GM12865 (cell line): ENCODE measurements at places on chromosomes 7 and 10.

DNA sequence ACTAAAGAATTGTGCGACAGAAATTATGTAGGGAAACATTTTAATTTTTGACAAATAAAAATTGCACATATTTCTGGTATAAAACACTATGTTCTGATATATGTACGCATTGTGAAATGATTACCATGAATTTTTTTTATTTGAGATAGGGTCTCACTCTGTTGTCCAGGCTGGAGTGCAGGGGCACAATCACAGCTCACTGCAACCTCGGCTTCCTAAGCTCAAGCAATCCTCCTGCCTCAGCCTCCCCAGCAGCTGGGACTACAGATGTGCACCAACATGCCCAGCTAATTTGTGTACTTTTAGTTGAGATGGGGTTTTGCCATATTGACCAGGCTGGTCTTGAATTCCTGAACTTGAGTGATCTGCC is 149.2 kb downstream of the FRMD4A start:
- no peak for DNase-seq

- no peak for DNase-seq
Observed at GRCh38 chr10:26696786-26697162, 727 bp upstream of the PDSS1 start.

DNA sequence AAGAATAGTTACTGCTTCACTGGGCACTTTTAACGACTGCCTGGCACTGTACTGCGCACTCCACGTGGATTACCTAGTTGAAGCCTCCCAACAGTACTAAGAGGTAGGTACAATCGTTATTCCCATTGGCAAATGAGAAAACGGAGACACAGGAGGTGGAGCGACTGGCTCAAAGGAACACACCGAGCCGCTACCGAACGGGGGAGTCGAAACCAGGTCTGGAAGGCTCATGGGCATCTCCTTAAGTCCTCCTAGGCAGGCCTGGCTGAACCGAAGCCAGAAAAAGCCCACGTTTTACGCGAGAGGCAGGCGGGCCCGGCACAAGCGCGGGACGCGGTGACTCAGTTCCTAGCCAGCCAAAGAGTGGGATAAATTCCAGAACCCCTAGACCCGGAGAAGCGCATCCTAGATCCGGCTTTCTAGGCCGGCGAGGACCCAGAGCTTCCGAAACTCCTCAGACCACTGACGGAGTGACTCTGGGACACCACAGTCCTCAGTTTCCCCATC is 472 bp downstream of the PDAP1 start:
- DNase-seq = peak; percentile 46

GRCh38 chr10:113752553-113752952 is 1.1 kb downstream of the PLEKHS1 start:
- DNase-seq = no peak

DNA sequence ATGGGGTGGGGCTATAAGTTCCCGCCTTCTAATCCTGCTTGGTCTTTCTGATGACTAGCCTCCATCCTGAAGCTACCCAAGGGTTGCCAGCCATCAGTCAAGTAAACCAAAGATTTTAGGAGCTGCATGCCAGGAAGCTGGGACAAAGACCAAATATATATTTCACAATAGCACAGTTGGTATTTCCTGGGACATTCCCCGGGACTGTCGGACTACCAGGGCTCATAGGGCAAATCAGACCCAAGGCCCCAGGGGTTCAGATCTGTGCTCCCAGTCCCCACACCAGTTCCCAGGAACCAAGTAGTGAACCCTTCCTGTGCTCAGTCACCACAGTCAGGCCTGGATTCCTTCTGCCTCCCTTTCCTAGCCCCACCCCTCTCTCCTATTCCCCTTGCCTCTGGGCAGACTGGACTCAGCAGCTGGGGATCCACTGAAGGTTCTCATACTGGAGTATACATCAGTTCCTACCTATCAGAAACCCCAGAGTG is 5.7 kb upstream of the CXCL12 start:
- DNase-seq = no peak
